ENCODE measurements at places on chromosomes 1 and 21.
A peak's percentile ranks its signal among the peaks of the same experiment; 100 is the strongest.

- no peak for DNase-seq
These were observed 698.6 kb downstream of the LTN1 start for GRCh38 chr21:28294051-28294450.

- DNase-seq: peak; percentile 94
These were observed 24.1 kb downstream of the CELA3A start for GRCh38 chr1:22025368-22026155.

DNA sequence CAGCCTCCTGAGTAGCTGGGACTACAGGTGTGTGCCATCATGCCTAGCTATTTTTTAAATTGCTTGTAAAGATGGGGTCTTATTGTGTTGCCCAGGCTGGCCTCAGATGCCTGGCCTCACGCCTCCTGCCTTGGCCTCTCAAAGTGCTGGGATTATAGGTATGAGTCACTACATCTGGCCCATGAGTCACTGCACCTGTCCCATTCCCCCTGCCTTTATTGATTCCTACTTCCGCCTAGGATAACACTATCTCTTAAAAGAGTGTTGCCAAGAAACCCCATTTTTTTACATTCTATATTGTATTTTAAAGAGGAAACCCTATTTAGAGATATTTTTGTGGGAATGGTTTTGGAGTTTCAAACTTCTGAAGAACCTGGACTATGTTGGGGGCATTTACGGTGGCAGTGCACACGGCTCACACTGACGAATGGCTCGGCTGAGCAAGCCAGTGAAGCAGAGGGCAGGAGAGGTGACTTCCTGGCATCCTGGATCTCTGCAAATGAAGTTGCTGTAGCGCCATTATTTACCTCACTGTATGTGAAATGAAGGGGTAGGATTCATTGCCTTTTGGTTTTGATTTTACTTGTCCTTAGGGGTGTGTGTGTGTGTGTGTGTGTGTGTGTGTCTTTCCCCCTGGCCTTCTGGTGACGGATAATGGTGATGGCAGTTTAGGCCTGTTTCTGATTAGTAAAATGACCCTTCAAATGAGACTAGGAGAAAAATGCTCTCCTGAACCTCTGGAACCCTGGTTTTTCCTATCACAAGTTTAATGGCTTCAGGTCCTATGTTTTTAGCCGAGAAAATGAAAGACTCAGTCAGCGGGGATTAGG is 22.5 kb downstream of the KIF26B start:
- peak; percentile 87 for DNase-seq

DNA sequence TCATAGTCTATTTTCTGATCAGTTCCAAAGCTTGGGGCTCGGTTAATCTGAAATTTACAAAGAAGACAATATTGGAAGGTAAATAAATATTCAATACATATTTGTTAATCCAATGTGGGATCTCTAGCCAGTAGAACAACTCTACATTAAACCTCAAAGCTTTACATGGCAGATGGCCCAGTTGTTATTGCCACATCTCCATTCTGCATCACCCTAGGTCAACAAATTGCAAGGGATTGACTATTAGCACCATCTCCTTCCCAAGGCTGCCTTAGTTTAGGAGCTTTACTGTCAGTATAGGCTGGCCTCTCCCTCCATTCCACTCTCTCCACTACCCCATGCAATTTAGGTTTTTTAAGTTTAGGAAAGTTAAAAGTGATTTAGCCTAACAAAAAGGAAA is 69.7 kb downstream of the TTLL7 start:
- DNase-seq: no peak

DNA sequence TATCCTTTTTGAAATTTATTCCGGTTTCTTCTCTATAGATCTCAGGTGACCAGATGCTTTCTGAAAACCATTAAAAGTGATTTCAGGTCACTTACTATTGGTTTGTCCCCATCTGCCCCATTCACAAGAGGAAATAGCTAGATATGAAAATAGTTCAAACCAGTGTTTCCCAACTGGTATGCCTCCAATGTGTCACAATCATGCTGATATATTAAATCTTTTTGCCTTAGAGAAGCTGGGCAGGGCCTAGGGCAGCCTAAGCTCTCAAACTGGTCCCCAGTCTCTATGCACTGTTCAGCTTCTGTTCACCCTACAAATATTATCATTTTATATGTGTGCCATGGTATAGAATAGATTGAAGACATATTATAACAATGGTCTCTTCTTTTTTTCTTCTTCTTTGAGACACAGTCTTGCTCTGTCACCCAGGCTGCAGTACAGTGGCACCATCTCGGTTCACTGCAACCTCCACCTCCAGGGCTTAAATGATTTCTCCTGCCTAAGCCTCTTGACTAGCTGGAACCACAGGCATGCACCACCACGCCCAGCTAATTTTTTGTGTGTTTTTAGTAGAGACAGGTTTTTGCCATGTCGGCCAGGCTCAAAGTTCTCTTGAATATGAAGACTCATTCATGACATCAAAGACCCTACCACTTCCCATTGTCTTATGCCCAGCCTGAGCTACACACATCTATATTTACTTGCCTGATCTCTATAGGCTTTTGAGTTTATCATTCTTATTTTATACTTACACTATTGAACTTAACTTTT is 15.7 kb downstream of the PTPN22 start:
- DNase-seq: no peak

DNA sequence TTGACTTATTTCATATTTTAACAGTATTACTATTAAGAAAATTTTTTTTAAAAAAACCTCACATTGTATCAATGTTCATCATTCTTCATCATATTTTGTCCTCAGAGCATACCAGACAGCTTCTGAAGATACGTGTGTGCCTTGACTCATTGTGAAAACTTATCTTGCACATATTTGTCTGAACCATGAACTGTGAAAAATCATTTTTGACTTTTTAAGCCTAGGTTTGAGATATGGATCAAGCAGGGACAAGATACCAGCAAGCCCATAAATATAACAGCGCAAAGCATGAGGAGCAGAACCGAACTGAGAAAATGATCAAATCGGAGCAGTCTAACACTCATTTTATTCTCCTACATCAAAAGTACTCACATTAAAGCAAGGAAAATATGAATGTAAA is 506.0 kb downstream of the BRINP3 start:
- DNase-seq: no peak

DNA sequence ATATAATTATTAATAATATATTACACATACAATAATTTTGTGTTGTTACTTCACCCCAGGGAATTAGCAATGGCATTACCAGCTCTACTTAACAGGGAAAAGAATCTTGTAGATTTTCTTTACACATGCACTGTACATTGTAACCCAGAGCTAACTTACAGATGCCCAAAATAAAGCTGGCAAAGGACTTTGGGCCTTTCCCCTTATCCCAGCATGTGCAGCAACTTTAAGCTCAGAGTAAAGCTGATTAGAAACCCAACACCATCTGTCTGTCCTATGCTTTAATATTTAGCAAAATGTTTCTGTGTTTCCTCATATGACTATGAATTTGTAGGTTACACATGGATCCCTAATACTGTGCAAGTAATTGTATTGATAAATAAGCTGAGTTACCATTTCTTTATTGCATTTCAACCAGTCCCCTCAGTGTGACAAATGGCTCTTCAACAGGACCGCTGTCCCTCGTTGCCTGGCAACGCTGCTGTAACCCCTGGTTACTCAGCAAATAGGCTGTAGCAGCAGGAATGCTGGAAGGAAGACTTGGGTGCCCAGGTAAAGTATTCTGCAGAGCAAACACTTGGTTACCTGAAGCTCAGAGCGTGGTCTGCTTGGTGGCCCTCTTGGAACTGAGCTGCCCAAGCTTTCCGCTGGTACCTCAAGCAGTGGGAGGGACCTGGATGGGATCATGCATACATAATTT is at the start of gene USH2A:
USH2A (minus strand) TSS at position 628 of the 700 bp plus-strand sequence. CDS start 1,112 bp downstream, outside the sequence.
- DNase-seq: no peak
